NB4 (cell line): ENCODE measurements at places on chromosomes 3 and 15.
A peak's percentile ranks its signal among the peaks of the same experiment; 100 is the strongest.

DNA sequence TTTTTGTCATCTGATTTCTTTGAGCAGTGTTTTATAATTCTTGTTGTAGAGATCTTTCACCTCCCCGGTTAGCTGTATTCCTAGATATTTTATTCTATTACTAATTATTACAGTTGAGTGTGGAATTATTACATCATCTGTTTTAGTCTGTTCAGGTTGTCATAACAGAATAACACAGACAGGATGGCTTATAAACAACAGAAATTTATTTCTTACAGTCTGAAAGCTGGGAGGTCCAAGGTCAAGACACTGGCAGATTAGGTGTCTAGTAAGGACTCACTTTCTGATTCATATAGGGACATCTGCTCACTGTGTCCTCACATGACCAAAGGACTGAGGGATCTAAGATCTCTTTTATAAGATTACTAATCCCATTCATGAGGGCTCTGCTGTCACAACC, 121.3 kb upstream of the THBS1 start:
- DNase-seq: no peak

- no peak for DNase-seq
Observed at GRCh38 chr3:174495311-174495710, 363.8 kb upstream of the NAALADL2 start.

- DNase-seq: no peak
Observed at GRCh38 chr3:158314426-158315357, 204.8 kb downstream of the RSRC1 start.

- DNase-seq: no peak
Observed at GRCh38 chr15:66800584-66801235, 98.7 kb downstream of the SMAD6 start.

DNA sequence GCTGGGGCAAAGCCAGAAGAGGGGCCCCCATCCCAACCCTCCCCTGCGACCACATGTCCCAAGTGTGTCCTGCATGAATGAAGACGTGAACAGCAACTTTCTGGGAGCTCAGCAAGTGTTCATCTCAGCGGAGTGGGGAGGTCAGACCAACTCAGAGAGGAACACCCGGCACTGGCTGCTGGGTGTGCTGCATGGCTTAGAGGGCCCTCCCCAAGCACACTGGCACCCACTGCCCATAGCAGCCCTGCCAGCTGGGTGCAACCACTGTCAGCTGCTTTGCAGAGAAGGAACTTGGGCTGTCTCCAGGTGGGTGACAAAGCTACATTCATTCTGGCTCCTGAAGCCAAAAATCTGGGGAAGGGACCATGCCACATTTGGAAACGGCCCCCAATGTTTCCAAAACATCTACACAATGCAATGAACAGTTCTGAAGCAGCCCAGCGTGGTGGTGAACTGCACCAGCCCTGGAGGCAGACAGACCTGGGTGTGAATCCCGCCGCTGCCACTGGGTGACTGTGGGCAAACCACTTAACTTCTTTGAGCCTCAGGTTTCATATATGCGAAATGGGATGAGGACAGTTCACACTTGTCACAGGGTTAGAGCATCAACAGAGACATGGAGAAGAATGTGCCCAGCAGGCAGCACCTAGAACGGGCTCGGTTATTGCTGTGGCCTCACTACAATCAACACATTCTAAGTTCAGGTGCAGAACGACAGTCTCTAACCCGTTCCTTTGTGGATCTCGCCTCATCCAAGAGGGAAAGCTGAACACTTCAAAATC, 145.4 kb downstream of the NUP210 start:
- no peak for DNase-seq

GRCh38 chr3:113055961-113056360, 65.2 kb downstream of the GTPBP8 start:
- no peak for DNase-seq

GRCh38 chr3:5330152-5330810, 142.8 kb downstream of the EDEM1 start:
- no peak for DNase-seq

- DNase-seq: no peak
Observed at GRCh38 chr15:80424381-80424780, 20.2 kb downstream of the ARNT2 start.

DNA sequence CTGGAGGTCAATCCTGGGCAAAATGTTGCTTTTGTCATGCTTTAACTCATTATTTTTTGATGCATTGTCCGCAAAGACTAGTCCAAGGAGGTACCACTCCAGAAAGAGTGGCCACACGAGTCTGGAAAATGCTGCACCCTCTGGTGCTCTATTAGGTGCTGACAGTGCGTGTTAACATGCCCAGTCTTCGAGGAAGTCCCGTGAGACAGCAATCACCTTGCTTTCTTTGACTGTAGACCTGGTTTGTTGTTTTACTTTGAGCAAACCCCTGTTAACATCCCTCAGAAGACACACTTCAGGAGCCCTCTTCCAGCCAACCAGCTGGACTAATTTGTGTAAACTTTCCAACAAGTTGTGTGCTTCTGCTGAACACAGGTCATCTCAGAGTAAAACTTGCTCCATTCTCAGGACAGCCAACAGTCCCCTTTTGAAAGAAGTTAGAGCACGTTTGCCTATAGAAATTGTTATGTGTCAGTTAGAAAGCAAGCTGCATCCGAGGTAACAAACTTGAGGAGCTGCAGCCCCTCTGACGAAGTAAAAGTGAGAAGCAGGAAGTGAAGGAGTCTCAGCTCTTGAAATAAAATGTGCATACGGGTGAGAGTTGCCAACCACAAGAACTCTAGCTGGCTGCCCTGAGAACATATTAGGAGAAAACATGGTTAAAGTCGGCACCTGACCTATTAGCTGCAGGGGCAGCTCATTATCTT, 205.0 kb downstream of the LPP start:
- peak; percentile 20 for DNase-seq

DNA sequence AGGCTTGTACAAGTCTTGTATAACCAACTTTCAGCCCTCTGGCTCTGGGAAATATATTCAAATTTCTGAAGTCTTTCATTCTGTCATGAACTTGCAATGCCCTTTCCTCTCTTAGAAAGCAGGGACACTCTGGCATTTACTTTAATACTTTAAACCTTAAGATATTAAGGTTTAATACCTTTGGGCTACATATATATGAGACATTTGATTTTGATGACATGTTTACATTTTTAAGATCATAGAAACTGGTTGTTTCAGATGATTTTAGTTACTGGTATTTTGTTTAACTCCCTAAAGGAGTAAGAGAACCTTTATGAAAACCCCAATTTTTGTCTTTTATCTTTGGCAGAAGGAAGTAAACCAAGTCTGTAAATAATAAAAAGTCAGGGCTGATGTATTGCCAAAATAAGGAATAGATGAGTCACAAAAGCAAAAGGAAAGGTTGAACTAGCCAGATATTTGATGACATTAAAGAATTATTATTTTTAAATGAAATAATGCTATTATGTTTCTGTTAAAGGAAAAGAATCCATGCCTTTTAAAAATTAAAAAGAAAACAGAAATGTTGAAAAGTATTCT, 579.0 kb upstream of the CBLB start:
- no peak for DNase-seq

DNA sequence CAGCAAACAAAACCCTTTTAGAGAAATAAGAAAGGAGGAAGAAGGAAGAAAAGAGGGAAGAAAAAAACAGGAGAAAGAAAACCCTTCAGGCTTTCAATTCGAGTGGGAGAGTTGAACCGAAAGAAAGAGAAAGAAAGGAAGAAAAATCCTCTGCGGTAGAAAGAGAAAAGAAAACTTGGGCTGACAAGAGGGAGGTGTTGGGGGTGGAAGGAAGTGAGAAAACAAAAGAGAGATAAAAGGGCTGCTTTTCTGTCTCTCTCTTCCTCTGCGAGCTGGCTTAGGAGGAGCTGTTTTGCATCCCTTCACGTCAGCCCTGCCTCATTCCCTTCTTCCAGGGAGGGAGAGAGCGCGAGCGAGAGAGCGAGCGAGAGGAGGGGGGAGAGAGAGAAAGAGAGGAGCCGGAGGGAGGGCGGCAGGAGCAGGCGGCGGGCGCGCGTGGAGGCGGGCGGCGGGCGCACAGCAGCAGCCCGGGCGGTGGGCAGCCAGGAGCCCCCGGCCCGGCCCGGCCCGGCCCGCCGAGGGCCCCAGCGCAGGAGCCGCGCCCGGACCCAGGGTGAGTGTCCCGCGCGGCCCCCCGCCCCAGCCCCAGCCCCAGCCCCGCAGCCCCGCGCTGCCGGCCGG, at the start of gene ZNF710:
TSS of gene ZNF710 (plus strand) at position 263 of the 621 bp plus-strand sequence. CDS start 65,814 bp downstream, outside the sequence.
- DNase-seq: peak; percentile 73

- DNase-seq: no peak
Observed at GRCh38 chr3:99962703-99963102, 145.0 kb downstream of the CMSS1 start.

DNA sequence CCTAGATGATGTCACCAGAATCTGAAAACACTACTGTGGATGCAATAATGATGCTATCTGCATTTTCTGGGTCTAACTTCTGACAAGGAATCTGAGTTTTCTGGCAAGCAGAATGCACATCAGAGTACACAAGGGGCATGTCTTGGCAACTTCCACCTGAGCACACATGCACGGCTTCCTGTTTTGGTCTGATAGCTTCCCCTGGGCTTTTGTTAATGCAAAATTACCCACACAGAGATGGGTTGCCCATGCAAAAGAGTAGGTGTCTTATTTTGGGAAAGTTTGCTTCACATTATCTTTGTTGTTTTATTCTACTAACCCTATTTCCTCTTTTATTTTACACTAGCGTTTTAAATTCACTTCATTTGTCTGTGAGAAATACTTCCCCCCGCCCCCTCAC, 74.2 kb upstream of the SATB1 start:
- DNase-seq: peak; percentile 2

- DNase-seq: no peak
Observed at GRCh38 chr3:152400887-152401286, 132.2 kb downstream of the MBNL1 start.

GRCh38 chr3:59818033-59818918, 768.5 kb upstream of the CFAP20DC start:
- DNase-seq: no peak

- DNase-seq: no peak
Observed at GRCh38 chr3:127221037-127221436, 28.1 kb downstream of the PRR23E start.

GRCh38 chr3:162489853-162490252, 993.2 kb downstream of the OTOL1 start:
- peak; percentile 9 for DNase-seq

DNA sequence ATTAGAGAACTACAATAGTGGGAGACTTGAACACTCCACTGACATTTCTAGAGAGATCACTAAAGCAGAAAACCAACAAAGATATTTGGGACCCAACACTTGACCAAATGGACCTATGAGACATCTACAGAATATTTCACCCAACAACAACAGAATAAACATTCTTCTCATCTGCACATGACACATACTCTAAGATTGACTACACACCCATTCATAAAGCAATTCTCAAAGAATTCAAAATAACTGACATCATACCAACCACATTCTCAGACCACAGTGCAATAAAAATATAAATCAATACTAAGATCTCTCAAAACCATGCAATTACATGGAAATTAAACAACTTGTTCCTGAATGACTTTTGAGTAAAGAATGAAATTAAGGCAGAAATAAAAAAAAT, 473.7 kb downstream of the LPP start:
- no peak for DNase-seq

DNA sequence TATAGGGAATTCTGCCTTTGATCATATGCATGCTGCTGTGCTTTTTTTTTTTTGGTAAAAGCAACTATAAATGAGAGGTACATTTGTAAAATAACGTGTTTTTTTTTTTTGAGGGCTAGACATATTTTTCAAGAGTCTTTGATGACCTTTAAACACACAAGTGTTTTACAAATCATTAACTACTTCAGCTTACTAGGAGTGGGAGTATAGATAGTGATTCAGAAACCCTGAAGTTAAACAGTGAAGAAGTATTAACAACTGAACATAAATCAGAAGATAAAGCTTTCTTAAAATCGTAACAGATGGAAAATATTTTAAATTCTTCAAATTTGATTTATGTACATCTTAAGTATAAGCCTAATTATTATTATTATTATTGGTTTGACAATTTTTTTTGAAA, 2.9 kb upstream of the GMNC start:
- DNase-seq: no peak

- peak; percentile 18 for DNase-seq
Observed at GRCh38 chr15:34993412-34993811, 5.3 kb upstream of the ZNF770 start.

DNA sequence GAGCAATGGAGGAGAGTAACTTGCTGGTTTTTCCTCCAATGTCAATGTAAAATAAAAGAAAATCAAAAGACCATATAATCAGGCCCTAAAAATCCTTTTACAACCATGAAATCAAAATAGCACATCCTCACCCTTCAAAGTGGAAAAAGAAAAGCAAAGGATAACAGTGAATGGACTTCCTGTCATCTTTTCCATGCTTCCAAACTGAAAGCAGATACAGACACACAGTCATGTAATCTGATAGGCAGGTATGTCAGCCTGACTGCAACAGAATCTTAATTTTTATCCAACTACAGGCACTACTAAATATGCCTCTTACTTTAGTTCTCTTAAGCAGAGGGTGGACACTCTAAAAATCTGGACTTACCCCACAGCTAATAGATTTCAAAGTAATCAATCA, 27.8 kb upstream of the IGDCC4 start:
- no peak for DNase-seq

GRCh38 chr15:41930221-41930866, 36.5 kb upstream of the SPTBN5 start:
- DNase-seq: peak; percentile 71

DNA sequence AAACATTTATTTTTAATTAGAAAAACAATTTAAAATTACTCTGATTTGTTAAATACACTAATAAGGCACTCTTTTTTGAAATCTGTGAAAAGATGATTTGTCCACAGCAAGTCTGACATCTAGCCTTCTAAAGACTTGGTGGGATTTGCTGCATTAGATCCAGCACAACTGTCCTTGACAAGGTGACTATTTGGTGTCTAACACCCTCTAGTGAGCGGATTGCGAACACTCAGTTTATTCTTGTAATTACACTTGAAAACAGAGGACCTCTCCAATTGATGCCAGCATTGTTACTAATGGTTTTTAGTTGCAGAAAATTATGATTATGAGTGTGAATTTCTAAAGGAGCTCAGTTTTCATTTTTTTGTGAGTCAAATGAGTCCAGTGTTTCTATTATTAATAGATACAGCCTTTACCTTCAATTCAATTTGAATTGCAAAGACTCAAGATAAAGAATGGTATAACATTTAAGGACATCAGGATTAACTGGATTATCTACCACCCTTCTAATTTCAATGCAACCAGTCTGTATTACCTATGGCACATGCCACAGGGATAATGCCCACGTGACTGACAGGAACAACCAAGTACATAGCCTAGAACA, 29.7 kb upstream of the STRIT1 start:
- DNase-seq: peak; percentile 72

- DNase-seq: no peak
Observed at GRCh38 chr3:67875338-67875737, 220.9 kb upstream of the SUCLG2 start.
